ENCODE measurements at places on chromosomes 5 and 9. TPM values are rescaled to one million over a fixed set of nuclear protein-coding genes. Genes with fewer than 3 reads are reported as not detected.

The FIBCD1 gene
- 0.56 TPM for total RNA-seq

The SAXO1 gene
- not detected for total RNA-seq

The SLC45A2 gene
- not detected for total RNA-seq

DNA sequence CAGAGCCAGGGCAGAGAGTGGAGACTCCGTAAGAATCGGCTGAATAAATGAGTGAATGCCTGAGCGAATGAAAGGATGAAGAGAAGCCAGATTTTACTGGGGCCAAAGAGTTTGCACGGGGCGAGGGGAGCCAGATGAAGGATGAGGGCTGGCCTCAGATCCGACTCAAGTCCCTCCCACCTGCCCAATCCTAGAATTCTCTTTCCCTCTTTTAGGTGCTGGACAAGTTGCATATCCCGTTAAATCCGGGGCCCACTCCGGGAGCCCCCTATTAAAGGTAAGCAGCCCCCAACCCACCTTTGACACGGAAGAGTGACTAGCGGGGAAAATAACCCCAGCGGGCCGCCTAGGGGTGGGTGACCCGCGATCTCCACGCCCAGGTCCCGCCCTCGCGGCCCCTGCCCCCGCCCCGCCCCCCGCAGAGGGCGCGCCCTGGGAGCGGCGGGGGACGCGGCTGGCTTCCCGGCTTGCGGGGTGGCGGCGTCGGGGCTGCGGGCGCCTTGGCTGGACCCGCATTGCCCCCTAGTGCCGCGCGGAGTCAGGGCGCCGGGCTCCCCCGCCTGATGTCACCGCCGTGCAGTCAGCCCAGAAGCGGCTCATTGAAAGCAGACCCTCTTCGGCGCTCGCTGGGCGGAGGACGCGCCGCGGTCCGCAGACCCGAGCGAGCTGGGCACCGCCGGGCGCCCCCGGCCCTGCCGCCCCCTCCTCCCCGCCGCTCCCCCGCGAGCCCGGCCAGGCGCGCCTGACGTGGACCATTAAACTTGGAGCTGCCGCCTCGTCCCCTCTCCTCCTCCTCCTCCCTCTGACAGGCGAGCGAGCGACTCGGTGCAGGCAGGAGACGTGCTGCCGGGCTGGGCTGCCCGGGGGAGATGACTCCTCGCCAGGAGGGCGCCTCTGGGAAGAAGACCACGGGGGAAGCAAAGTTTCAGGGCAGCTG is at the start of gene ADRA1B:
Gene ADRA1B, plus strand, starts transcription at position 579 of the 937 bp plus-strand sequence. CDS start 424 bp downstream, outside the sequence.
- DNase-seq: peak; percentile 73

DNA sequence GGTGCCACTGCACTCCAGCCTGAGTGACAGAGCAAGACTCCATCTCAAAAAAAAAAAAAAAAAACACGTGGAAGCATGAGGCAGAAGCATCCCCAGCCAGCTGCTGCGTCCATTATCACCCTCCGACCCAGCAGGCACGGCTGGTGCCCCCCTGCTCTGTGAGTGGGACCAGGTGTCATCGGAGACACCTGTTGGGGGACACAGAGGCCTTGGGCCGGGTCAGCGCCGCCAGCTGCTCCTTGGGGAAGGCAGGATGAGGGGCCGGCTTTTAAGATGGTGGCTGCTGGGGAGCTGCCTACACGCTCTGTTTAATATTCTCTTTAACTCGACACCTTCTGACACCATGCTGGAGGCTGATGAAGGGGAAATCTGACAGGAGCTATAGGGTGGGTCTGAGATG is 80.2 kb upstream of the RUFY1 start:
- DNase-seq: no peak

DNA sequence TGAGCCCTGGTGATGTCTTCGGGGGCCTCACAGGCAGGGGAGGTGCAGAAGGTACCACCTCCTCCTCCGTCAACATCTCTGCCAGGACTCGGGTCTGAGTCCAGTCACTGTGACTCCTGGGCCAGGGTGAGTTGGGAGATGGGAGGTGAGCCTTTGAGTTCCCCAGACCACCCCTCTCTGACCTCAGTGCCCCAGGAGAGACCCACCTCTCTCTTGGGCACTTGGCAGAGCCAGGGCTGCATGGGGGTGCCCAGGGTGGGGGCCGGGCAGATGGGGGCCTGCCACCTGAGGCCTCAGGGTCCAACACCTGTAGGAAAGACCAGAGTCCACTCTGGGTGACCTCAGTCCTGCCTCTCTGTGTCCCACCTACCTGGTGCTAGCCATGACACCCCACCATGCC is 6.8 kb downstream of the KIF12 start:
- no peak for DNase-seq

DNA sequence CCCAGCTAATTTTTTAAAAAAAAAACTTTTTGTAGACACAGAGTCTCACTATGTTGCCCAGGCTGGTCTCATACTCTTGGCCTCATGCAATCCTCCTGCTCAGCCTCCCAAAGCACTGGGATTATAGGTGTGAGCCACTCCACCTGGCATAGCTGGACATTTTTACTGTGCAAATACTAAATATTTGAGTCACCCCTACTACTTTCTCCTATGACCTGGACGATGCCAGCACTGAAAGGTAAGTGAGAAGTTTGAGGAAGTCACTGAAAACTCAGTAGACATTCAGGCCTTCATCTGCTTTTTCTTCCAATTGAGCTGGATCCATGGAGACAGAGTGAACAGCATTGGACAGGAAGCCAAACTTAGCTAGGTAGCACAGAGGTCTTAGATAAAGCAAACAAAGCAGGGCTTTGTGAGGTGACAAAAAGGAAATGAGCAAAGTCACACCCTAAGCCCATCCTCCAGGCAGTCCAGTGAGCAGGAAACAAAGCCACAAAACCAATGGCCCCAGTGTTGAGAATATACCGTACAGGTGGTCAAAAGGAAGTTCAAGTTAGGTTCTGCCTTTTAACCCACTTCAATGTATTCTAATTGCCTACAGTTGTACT is 192.6 kb upstream of the RASA1 start:
- DNase-seq: no peak

DNA sequence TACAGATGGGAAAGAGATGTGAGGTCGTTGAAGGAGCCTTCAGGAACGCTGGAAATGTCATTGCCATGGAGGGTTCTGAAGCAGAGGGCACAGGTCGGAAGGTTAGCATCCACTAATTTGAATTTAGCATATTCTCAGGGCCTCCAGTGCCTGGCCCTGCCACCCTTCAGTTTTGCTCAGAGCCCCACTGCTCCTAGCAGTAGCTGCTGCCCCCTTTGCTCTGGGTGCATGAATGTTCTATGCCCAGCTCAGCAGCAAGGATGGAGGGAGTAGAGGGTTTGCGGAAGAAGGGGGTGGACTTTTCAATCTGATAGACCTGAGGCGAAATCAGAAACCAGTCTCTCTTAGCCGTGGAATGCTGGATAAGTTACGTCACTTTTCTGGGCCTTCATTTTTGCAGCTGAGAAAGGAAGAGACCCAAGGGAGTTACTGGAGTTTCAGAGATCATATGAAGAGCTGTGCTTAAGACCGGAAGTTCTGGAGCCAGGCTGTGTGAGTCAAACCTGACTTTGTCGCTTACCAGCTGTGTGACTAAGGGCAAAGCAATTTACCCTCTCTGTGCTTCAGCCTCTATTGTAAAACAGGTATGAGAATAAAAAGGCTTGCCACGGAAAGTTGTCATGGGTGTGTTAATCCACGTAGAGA is 133.2 kb upstream of the PANK3 start:
- DNase-seq: no peak

GRCh38 chr5:31728039-31728438 is 89.1 kb downstream of the PDZD2 start:
- DNase-seq: no peak

Measured in heart left ventricle (tissue), 16 donors.